ENCODE measurements at places on chromosomes 7 and 10.

- no peak for DNase-seq
These were observed 39.1 kb upstream of the TCERG1L start for GRCh38 chr10:131350660-131351059.

GRCh38 chr7:43552122-43552521 is 30.8 kb upstream of the STK17A start:
- no peak for DNase-seq

- no peak for DNase-seq
These were observed 341.5 kb downstream of the OTUD1 start for GRCh38 chr10:23780331-23780730.

- no peak for DNase-seq
These were observed 25.2 kb upstream of the LSM8 start for GRCh38 chr7:118158766-118159165.

GRCh38 chr7:149197675-149198074 is 2.3 kb downstream of the ZNF282 start:
- no peak for DNase-seq

- DNase-seq = no peak
These were observed 48.6 kb downstream of the CUL1 start for GRCh38 chr7:148747274-148747673.

GRCh38 chr7:44114586-44115310 is 8.6 kb downstream of the POLD2 start:
- DNase-seq = no peak

DNA sequence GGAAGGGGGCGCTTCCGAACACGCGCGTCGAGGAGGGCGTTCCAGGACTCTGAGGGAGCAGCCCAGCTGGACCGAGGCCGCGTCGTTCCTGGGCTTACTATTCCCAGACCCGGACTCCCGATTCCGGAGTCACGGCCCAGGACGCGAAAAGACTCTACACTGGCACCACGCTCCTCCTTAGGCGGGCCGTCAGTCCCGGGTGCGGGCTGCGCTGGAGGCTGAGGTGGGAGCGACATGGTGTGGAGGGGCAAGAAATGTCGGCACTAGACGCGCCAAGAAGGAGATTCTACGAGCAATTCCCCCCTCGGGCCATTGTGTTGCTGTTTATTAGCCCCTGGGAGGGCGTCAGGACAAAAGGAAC is 584 bp upstream of the RUNDC3B start:
- peak; percentile 0 for DNase-seq

- no peak for DNase-seq
These were observed 97.6 kb upstream of the ITGB1 start for GRCh38 chr10:33055625-33056024.

GRCh38 chr7:41002741-41003610 is 699.9 kb downstream of the INHBA start:
- DNase-seq = peak; percentile 15

- no peak for DNase-seq
These were observed 127.7 kb downstream of the NRBF2 start for GRCh38 chr10:63260860-63261251.

DNA sequence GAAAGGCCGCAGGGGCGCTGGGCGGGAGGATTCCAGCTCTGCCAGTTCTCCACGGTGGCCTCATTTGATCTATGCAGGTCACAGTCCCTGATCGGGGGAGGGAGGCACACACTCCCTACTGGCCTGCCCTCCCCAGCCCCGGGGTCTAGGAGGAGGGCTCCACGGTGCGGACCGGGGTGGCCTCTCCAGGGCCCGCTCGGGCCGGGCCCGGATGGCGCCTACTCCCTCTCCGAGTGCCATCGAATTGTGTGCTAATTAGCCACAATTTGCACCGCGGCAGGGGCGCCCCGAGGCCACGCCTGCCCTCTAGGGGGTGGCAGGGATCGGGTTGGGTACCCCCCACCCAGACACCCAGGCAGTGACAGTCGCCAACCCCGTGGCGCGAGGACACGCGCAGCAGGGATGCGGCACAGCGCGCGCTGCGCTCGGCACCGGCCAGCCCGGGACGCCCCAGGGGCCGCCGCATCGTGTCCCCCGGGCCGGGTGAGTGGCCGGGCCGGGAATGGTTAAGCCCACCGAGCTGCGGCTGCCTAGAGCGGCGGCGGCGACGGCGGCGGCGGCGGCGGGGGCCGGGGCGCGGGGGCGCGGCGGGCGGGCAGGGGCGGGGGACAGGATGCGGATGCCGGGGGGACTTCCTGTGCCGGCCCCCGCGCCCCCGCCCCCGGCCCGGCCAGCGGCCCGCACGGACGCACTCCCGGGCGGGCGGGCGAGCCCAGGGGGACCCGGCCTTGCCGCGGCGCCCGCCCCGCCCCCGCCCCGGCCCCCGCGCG is at the start of gene ZNF853:
TSS of gene ZNF853 (plus strand) at position 658 of the 770 bp plus-strand sequence. CDS start 565 bp downstream, outside the sequence.
- no peak for DNase-seq

GRCh38 chr7:45035893-45036292 is 35.9 kb downstream of the CCM2 start:
- DNase-seq = no peak

GRCh38 chr10:1247598-1248261 is 191.5 kb downstream of the WDR37 start:
- DNase-seq = no peak

DNA sequence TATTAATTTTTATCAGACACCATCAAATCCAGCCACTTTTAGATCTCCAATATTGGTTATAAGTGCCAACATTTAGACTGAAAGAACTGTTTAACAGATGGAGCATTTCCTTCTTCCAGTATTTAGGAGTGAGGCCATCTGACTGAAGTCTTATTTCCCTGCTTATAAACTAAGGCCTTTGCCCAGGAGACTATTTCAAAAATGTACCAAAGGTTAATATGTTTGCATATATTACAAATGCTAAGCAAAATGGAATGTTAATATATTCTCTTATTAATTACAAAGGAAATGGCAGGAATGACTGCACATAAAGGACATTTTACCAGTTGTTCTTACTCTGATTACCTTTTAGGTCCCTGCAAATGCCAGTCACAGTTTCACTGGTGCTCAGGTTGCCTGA is 238.9 kb upstream of the PLXNA4 start:
- DNase-seq = no peak

- no peak for DNase-seq
These were observed 7.1 kb upstream of the MGMT start for GRCh38 chr10:129459762-129460539.

DNA sequence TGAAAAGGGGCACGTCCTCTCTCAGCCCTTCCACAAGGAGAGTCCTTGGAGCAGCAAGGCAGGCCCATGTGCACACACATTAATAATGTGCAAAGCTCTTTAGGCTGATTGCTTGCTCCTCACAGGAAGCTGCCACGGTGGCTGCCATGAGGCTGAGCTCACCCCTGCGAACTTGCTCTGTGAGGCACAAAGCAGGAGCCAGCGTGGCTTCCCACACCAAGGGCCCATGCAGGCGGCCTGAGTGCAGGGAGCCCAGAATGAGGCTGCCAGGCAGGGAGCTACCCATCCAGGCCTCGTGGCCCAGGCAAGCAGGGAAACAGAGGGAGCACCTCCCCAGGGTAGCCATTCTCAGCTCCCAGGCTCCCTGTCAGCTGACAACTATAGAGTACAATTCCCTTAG is 242.9 kb downstream of the GRID1 start:
- DNase-seq = no peak

GRCh38 chr7:130593033-130593432 is 75.5 kb downstream of the COPG2 start:
- DNase-seq = no peak

DNA sequence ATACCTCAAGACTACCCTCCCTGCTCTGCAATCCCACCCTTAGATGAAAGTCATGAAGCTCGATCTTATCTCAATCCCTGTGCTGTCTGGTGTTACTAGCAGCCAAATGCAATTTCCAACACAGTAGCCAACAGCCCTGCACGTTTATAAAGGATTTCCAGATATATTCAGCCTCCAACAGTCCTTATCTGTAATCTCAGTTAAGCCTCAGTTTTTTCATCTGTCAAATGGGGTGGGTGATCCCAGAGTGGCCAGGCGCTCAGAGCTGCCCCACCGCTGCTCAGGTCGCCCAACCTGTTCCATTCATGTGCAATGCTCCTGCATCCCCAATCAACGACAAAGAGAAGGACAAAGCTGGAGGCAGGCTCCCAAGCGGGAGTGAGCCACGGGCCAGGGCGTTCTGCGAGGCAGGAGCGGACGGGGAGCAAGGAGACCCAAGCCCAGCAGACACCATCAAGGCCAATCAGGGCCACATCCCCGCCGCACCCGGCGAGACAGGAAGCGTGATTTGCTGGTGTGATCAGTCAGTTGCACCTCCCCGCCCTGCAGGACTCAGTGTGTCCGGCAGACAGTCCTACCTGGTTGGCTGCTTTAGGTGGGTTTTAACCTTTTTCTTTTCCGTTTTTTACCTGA is 19.7 kb downstream of the PDGFA start:
- no peak for DNase-seq

DNA sequence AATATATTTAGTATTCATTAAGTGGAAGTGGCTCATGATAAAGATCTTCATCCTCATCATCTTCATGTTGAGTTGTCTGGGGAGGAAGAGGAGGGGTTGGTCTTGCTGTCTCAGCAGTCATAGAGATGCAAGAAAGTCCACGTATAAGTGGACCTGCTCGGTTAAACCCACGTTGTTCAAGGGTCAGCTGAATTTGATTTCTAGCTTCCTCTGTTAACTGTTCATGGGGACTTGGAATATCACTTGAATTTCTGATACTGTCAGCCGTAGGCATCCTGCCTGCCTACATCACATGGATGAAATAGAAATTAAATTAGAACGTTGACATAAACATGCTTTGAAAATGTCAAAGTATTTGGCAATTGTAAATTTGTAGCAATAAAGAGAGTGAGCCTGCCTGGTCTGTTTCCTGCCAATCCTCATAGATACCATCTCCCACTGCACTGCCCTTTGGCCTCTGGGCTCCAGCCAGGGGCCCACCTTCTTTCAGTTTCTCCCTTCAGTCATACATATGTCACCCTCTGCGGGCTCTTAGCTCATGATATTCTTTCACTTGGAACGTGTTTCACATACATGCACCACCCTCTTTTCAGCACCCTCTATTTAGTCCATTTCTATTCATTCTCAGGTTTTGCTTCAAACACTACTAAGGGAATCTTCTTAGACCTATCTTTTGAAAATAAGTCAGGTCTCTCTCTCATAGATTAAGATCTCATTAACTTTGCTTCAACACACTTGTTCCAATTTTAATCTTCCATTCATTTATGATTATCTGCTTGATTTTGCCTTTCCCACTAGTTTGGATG is 376.3 kb downstream of the IPMK start:
- no peak for DNase-seq

DNA sequence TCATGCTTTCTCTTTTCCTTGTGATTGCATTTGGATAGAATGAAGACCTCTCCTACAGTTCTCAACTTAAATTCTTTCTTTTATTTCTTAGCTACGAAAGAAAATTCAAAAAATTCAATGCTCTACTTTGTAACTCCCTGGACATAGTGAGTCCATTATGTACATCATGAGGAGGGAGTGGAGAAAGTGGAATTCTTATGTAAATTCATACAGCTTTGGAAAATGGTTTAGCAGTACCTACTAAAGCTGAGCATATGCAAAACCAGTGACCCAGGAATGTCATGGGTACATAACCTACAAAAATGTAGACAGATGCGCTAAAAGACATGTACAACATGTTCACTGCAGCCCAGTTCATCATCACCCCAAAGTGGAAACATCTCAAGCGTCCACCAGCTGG is 8.8 kb upstream of the PRKCQ start:
- DNase-seq = no peak

- no peak for DNase-seq
These were observed 17.5 kb upstream of the ZNF862 start for GRCh38 chr7:149820622-149821190.

- DNase-seq = no peak
These were observed 133.2 kb upstream of the MDFIC start for GRCh38 chr7:114788706-114789105.

DNA sequence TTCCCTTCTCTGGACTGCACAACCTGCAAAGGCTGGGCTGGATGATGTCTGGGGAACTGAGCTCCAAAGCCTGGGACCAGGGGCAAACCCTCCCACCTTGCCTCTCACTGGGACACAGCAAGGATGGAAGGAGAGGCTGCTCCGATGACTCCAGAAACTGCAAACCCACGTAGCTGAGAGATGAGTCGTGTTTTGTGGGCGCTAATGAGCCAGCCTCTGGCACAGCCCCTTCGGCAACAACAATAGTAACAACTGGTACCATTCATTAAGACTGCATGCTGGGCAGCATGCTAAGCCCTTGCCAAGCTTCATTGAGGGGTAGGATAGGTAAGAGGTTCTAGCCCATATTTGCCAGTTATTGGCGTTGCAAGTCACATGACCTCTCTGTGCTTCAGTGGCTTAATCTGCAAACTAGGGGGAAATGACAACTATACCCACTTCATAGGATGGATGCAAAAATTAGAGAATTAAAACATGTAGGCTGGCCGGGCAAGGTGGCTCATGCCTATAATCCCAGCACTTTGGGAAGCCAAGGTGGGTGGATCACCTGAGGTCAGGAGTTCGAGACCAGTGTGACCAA is 145.9 kb downstream of the SH3PXD2A start:
- DNase-seq = no peak

- no peak for DNase-seq
These were observed 49.7 kb upstream of the YAE1 start for GRCh38 chr7:39516498-39516897.

DNA sequence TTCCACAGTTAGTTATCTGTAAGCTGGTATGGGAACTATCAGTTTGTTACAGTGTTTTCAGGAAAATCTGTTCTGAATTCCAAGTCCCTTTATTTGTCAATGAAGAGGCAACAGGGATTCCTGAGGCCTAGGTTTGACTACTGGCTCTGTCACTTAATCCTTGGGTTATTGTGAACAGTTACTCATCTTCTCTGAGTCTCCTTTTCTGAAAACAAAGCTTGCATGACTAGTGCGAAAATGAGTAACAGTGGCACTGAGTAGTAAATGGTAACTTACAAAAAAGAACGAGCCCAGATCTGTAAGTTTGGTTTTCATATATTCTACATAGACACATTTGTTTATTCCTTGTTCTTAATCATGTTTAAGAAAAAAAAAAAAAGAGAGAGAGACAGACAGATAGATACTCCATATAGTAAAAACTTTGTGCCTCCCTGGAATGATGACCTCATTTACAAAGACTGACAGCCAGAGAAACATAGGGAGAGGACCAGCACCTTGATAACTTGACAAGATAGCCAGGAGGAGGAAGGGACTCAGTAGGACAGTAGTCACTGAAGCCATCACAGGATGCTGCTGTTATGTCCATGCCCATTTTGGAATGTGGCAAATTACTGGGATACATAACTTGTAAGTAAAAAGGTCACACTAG is 1.9 kb downstream of the MRPS33 start:
- no peak for DNase-seq

DNA sequence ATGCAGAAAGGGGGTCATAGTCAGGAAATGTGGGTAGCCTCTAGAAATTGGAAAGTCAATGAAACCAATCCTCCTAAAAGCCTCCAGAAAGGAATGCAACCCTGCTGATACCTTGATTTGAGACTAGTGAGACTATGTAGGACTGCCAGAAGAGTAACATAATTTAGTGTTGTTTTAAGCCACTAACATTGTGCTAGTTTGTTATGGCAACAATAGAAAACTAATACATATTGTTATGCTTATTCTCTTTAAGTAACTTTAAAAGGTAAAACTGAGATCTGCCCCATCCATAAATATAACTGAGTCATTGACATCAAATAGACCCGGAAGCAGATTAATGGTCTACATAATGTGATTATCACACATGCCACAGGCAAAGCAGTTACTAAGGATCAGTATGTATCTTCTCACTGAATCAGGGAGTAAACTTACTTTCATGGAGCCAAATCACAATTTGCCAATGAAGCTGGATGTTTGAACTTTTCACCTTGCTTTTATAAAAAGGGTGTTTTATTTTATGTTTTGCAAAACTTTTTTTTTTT is 146.4 kb upstream of the TMEM106B start:
- DNase-seq = no peak

- no peak for DNase-seq
These were observed 88.0 kb downstream of the PLXDC2 start for GRCh38 chr10:19904202-19904661.

GRCh38 chr10:83990126-83990525 is 149.2 kb upstream of the GHITM start:
- DNase-seq = no peak
